ENCODE measurements at places on chromosomes 1 and 21.

- no peak for DNase-seq
These were observed 83.4 kb downstream of the LYST start for GRCh38 chr1:235783148-235783776.

DNA sequence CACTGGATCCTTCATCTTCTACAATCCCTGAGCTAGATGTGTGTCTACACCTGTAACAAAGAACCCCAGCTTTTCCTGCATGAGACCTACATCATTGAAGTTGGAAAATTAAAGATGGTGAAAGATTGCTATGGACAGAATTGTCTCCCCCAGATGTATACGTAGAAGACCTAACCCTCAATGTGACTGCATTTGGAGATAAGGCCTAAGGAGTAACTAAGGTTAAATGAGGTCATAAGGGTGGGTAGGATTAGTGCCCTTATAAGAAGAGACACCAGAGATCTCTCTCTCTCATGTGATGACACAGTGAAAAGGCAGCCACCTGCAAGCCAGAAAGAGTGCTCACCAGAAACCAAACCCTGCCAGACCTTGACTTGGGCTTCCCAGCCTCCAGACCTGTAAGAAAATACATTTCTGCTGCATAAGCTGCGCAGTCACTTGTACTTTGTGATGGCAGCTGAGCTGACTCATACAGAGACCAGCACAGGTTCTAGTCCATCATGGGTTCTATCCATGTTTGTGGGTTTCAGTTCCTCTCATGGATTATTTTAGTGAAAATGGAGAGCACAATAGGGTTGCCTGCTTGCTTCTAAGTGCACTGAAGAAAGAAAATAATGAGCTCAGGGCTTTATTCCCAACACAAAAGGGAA, 180.8 kb downstream of the TPR start:
- DNase-seq, result no peak

- DNase-seq, result no peak
These were observed 29.4 kb downstream of the VAV3 start for GRCh38 chr1:107935396-107936064.

DNA sequence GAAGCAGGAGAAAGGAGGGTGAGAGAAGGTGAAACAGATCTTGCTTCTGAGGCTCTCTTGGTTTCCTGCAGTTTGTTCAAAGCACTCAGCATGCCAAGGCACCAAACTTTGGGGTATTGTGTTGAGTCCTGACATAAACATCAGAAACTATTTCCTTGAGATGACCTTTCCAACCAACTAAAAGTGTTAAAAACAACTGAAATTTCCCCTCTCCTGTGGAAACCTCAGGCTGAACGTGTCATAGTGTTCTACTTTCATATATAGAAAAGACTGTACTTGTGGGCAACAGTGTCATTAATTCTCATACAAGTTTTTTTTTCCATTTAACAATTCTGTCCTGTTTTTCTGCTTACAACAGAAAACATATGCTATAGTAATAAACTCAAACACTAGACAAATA, 6.3 kb upstream of the LYST start:
- DNase-seq, result no peak

DNA sequence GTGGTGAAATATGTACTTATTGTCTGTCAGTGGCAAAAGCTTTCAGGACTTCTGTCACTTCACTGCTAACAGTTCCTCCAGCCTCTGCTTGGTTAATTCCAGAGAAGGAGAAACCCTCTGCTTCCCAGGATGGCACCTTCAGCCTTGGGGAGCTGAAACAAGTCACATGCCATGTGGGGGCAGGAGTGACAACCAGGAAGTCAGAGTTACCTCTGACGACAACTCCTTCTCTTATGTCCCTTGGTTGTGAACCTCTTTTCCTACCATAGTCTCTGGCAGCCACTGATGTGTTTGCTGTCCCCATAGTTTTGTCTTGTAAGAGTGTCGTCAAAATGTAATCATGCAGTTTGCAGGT, 53.6 kb downstream of the FCRL5 start:
- DNase-seq, result no peak

DNA sequence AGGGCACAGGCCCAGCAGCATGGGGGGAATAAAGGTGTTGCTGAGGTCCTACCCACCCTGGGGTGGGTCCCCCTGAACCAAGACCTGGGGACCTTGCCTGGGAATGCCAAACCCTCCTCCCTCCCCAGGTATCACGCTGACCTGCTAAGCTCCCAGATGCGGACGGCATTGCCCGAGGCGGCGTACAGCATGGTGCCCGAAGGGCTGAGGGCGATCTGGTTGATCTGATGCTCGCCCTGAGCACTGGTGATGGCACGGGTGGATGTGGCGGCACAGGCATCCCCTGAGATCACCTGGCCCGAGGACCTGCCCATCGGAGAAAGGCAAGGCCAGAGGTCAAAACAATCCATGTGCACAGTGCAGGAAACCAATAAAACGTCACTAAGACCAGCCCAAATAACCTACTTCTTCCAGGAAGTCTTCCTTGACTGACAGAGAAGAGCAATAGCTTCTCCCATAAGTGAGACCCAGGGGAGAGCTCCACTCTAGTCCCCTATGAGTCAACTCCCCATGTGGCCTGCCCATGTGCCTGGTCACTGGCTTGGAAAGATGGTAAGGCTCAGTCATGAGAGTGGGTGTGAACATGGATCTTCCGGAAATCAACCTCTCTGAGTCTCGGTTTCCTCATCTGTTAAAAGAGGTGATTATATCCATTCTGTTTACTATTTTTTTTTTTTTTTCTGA, 46.3 kb downstream of the KIF21B start:
- DNase-seq, result no peak

DNA sequence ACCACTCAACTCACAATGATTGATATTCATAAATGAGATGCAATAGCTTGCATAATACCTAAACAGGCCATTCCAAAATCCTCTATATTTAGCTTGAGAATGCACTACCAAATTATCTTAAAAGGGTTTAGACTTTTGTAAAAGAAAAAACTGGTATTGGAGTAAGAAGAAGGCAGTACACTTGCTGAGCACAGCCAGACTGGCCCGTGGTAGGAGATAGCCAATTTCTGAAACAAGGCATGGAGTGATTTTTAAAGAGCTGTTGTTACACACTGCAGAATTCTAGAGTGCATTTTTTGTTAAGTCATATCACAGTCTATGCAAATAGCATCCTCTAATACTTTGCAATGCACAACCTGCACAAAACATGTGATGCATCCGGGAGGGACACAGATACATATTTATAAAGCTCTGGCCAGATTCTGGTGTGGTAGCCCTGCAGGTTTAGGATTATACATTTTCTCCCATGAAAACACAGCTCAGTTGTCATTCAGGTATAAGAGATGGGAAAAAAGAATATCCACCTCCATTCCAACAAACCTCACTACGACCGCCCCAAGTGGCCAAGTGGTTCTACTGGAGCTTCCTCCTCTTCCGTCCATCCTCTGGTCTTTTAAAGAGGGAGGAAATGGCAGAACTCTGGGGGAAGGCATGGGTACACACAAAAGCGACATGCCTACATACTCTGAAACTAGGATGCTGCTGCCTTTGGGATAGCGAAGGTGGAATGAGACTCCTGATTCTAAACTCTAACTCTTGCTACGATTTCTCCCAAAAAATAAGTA, 40.8 kb downstream of the BCAR3 start:
- no peak for DNase-seq

DNA sequence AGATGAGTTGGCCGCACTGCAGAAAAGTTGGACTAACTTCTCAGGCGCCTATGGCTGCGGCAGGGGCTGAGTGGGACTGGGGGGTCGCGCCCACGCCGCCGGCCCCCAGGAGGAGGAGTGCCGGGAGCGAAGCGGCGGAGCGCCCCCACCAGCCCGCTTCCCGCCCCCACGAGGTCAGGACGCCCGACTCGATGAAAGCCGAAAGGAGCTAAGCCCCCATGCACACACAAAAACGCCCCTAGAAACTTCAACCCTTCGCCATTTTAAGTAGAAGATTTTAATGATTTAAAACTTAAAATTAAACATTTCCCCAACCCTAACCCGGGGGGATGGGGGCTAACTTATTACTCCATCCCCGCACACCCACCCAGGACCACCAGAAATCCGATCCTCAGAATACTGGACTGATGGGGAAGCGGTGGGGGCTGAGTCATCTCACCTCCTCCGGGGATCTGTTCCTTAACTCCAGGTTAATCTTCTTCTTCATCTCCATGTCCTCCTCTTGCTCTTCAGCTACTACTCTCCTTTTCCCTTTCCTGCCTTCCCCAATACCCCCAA, 539 bp downstream of the ANP32E start:
- no peak for DNase-seq

DNA sequence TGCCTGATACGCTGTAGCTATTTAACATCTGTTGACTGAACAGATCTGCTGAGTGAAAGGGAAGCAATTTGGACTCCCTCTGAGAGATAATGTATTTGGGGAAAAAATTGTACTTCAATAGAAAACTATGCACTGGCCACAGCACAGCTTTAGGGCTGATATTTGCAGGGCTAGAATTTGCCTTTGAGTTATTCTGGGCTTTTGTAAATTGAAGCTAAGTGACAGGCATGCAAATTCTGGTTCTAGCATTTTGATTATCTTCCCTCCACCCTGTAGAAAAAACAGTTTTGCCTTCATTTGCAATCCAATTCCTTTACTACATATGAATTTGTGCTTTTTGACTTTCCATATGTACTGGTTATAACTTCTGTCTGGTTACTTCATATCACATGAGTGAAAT, 7.9 kb downstream of the KYAT3 start:
- no peak for DNase-seq

Measured in omental fat pad (tissue), 4 donors.